AG08396 (cell line): ENCODE measurements at places on chromosomes 3 and 15.

GRCh38 chr3:167467848-167468611, 5.8 kb downstream of the SERPINI2 start:
- DNase-seq: no peak

GRCh38 chr3:172040078-172040980, 951 bp downstream of the FNDC3B start:
- peak; percentile 91 for DNase-seq

DNA sequence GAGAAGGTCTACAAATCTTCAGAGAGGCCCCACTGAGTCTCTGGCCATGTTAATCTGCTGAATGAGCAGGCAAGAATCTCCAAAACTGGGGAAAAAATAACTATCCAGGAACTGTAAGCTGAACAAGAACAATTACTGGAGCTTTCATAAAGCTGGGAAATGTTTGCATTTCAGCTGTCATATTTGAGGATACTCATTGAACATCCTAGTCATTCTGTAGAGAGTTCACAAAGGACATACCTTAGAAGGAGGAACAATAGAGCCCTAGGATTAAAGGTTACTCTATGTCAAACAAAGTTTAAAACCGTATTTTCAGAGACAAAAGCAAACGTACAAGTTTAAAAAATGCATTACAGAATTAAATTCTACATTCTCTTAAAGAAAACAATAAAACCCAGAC, 257.5 kb downstream of the SCAPER start:
- no peak for DNase-seq

GRCh38 chr3:62833538-62833937, 41.7 kb downstream of the CADPS start:
- no peak for DNase-seq

DNA sequence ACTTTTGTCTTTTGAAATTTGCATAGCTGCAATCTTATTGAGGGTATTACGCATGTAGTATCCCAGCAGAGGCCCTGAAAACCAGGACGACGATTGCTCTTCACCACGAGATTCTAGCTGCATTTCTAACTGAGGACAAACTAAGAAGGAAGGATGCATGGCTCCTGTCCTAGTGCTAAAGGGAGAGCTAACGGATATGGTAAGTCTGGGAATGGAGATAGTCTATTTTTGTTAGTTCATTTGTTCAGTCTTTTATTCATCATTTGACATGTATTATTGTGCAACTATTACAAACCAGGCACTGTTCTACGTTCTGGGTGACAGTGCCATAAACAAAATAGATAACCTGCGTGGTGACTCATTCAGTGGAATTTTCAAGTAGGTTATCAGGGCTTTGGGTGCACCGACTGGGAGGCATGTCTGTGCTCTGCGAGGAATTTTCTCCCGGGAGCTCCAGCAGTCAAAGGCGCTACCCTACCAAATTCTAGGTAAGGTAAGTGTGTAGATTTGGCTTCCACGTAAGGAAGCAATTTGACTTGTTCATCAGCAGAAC, 51.9 kb upstream of the ETV5 start:
- no peak for DNase-seq

GRCh38 chr15:48062148-48062872, 58.5 kb upstream of the SLC24A5 start:
- DNase-seq: peak; percentile 44

- no peak for DNase-seq
Observed at GRCh38 chr15:60120100-60120499, 116.0 kb downstream of the FOXB1 start.
